ENCODE measurements at places on chromosomes 12 and 14. TPM values are rescaled to one million over a fixed set of nuclear protein-coding genes. Genes with fewer than 3 reads are reported as not detected.

Gene TM9SF1
- total RNA-seq = 60.7 TPM

Gene GDF3
- 4.1 TPM for total RNA-seq

Gene SLC10A1
- not detected for total RNA-seq

Gene KRT79
- total RNA-seq = not detected

Gene TRAF3
- 25.6 TPM for total RNA-seq

Gene PRKCH
- 101 TPM for total RNA-seq

Gene ARG2
- total RNA-seq = 22.5 TPM

Gene CABP1
- total RNA-seq = 0.32 TPM

Gene CLEC1A
- total RNA-seq = 22.5 TPM

Gene SLC2A14
- total RNA-seq = not detected

Gene RAB15
- total RNA-seq = 26.7 TPM

Gene AQP2
- total RNA-seq = not detected

Gene OASL
- not detected for total RNA-seq

Gene CLEC14A
- total RNA-seq = 414 TPM

Gene CMKLR1
- not detected for total RNA-seq

Gene ARHGAP5
- total RNA-seq = 35.9 TPM

Gene SYNDIG1L
- not detected for total RNA-seq

Gene GYS2
- not detected for total RNA-seq

Gene KHNYN
- total RNA-seq = 63.3 TPM

Gene NCOR2
- total RNA-seq = 297 TPM

Gene A2M
- total RNA-seq = 6.5 TPM

Gene BICDL1
- not detected for total RNA-seq

Gene ATP2A2
- 239 TPM for total RNA-seq

Gene FZD10
- total RNA-seq = not detected

Gene FAM186B
- 0.33 TPM for total RNA-seq

Gene ERBB3
- not detected for total RNA-seq

Gene RNASE3
- total RNA-seq = not detected

Gene AQP6
- total RNA-seq = not detected

Gene LRFN5
- total RNA-seq = not detected

Gene GPR84
- not detected for total RNA-seq

Gene OR6C2
- not detected for total RNA-seq

Gene RDH12
- not detected for total RNA-seq

Gene TMTC1
- 5.1 TPM for total RNA-seq

Gene GLT8D2
- 1.5 TPM for total RNA-seq

All from endothelial cell of umbilical vein (primary cell).